NB4 (cell line): ENCODE measurements at places on chromosomes 4 and X.

GRCh38 chr4:11355226-11355625 is 73.5 kb downstream of the HS3ST1 start:
- DNase-seq = no peak

DNA sequence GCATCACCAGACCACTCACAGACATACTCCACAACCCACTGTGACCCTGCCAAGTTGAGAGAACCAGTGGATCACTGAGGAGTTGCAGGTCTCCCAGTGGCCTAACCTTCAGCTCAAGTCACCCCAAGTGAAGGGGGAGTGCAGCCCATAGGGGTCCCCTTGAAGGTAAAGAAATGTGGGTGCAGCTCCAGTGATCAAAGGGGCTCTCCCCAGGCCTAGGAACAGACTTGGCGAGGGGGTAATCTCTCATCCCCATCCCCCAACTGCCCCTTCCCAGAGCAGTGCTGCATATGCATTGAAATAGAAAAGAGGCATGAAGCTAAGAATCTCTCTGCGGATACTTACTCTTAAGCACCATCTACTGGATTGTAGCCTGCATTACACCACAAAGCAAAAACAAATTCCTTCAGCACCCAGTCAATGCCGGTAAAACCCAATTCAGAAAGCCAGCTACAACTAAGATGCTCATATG is 27.0 kb downstream of the MAGEE1 start:
- peak; percentile 33 for DNase-seq

DNA sequence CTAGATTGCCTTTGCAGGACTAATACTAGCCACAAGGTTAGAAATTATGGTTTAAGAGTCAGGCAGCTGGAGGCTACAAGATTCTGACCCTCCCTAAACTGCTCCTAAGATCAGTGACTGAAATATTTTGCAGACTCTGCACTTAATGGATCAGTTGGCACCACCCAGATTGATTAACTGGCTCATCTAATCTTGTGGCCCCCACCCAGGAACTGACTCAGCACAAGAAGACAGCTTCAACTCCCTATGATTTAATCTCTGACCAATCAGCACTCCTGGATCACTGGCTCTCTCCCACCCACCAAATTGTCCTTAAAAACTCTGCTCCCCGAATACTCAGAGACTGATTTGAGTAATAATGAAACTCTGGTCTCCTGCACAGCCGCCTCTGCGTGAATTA is 145.4 kb upstream of the LCORL start:
- DNase-seq = no peak

- DNase-seq = no peak
Measured at GRCh38 chr4:69039071-69039470, 57.2 kb upstream of the UGT2B7 start.

DNA sequence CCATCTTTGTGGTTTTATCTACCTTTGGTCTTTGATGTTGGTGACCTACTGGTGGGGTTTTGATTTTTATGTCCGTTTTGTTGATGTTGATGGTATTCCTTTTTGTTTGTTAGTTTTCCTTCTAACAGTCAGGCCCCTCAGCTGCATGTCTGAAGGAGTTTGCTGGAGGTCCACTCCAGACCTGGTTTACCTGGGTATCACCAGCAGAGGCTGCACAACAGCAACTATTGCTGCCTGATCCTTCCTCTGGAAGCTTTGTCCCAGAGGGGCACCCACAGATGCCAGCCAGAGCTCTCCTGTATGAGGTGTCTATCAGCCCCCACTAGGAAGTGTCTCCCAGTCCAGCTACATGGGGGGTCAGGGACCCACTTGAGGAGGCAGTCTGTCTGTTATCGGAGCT is 199.3 kb upstream of the WDFY3 start:
- DNase-seq = no peak

GRCh38 chr4:137393044-137393443 is 139.2 kb downstream of the PCDH18 start:
- no peak for DNase-seq

DNA sequence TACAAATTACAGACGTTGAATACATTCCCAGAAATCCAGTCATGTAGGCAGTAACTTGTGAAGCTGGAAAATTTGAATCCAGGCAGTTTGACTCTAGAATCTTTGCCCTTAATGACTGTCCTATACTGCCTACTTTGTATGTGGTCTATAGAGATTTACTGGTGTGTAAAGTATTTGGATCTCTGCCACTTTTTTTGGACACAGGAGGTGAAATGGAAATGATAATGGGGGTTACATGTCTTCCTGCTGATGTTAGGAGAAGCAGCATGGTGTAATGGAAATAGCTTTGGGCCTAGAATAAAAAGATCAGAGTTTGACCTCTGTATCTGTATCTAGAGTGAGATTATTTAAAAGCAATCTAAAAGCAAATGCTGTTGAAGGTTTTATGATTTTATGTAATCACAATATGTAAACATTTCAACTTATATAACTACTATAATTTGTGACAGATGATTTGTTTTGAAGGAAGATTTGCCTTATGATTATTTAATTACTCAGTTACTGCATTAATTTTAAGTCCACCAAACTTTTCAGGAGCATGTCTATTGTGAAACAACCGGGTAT is 3.3 kb downstream of the COL4A5 start:
- no peak for DNase-seq

GRCh38 chr4:183666088-183666487 is 7.0 kb downstream of the TRAPPC11 start:
- no peak for DNase-seq

DNA sequence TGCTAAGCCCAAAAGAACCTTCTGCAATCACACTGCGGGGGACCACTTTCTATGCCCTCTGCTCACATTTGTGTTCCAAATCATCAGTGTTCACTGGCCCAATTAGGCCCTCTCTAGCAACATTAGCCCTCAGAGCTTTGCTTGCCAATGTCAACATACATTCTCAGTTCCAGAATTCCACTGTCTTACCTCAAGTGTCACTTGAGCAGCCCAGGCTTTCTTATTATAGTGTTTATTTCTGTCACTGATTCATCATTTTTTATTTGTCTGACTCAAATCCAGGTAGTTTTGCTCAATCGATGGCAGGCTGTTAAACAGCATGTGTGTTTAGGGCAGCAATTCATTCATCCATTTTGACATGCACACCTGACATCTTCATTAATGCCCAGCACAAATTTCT is 291.2 kb downstream of the TEX13A start:
- DNase-seq = no peak

- peak; percentile 96 for DNase-seq
Measured at GRCh38 chr4:139083956-139084803, 68.6 kb downstream of the NOCT start.

DNA sequence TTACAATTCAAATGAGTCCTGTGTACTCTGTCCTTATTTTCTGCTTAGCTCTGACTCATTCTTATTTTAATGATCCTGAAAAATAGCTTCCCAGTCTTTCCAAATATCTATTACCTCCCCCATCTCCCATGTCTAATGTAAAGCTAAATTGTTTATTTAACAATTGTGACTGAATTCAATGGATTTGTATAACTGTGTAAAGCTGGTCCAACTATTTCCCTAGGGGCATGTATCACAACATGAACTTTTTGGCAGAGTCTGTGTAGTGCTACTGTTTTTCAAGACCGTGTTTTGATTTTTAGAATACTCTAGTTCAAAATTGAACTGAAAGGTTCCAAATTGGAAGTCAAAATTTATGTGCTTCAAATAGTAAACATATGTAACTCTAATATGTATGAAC is 67.8 kb downstream of the SPCS3 start:
- no peak for DNase-seq

DNA sequence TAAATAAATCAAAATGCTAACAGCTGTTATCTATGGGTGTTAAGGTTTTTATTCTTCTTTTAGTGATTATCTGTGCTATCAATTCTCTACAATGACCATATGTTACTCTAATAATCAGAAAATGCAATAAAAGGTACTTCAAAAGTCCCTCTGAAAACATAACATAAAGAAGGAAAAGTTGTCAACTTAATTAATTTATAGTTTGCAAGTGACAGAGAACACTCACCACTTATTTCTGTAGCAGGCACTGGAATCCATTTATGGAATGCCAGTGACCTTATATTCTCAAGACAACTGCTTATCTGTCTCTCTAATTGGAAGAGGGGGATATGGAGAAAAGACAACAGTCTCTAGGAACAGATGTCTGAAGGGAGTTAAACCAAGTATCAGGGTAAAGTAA is 25.6 kb upstream of the PLS3 start:
- no peak for DNase-seq

DNA sequence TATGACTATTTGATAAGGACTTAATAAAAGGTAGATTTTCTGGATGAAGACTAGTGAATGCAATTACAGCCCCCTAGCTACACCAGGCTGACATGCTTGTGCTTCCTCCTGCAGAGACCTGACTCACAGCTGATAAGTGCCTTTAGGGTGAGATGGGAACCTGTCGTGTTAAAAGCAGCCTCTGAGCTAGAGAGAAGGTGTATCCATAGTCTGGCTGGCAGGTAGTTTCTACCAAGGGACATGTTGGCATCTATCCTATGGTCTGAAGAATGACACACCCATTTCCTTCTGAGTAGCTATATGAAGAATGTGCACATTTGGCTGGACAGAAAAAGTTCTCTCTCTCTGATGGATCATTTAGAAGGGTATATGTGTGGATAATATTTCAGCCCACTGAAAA is 64.1 kb downstream of the PARM1 start:
- DNase-seq = no peak

GRCh38 chrX:105882581-105883275 is 60.4 kb downstream of the NRK start:
- DNase-seq = no peak

GRCh38 chr4:53656421-53656981 is 65.2 kb upstream of the LNX1 start:
- DNase-seq = no peak

- no peak for DNase-seq
Measured at GRCh38 chrX:154855256-154855655, 20.8 kb upstream of the SMIM9 start.

GRCh38 chrX:154515090-154515965 is 704 bp downstream of the FAM3A start:
- no peak for DNase-seq

GRCh38 chr4:108068442-108068841 is 78.8 kb downstream of the HADH start:
- DNase-seq = no peak

DNA sequence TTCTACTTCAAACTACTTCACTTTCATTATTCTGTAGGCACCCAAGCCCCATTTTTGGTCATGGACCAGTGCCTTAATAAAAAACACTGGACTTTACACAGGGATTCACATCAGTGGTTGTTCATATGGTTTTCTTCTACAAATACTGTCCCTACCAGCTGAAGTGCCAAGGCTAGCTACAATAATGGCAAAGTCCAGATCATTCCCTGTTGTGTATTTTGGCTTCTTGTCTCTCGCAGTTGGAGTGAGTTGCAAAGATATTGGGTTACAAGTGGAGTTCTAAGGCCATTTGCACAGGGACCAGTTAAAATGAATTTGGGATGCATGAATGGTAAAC is 16.7 kb upstream of the ANKRD17 start:
- no peak for DNase-seq
